ENCODE measurements at places on chromosomes 6 and 20.

DNA sequence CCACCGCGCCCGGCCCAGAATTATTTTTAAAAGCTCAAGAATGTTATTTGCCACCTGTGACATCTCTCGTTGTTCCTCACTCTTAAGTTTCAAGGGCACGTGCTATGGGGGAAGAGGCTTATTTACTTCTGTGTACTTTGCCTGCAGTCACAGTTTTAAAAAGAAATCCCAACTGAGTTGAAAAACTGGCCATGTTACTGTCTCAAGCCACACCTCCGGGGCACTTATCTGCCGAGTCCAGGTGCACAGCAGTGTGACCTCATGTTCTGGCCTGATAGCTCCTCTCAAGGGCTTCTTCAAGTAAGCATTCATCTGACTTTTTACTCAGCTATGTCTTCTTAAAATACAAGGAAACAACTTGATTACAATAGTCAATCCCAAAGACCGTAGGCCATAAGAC lies 34.5 kb downstream of the SHLD1 start:
- DNase-seq: peak; percentile 30

- DNase-seq: no peak
These were observed 1.9 kb downstream of the ASF1A start for GRCh38 chr6:118895859-118896258.

GRCh38 chr6:33391922-33392594 lies 435 bp downstream of the KIFC1 start:
- no peak for DNase-seq

- no peak for DNase-seq
These were observed 257.8 kb downstream of the GMDS start for GRCh38 chr6:1987640-1988039.

GRCh38 chr6:111805511-111806164 lies 67.6 kb downstream of the FYN start:
- DNase-seq: peak; percentile 69

DNA sequence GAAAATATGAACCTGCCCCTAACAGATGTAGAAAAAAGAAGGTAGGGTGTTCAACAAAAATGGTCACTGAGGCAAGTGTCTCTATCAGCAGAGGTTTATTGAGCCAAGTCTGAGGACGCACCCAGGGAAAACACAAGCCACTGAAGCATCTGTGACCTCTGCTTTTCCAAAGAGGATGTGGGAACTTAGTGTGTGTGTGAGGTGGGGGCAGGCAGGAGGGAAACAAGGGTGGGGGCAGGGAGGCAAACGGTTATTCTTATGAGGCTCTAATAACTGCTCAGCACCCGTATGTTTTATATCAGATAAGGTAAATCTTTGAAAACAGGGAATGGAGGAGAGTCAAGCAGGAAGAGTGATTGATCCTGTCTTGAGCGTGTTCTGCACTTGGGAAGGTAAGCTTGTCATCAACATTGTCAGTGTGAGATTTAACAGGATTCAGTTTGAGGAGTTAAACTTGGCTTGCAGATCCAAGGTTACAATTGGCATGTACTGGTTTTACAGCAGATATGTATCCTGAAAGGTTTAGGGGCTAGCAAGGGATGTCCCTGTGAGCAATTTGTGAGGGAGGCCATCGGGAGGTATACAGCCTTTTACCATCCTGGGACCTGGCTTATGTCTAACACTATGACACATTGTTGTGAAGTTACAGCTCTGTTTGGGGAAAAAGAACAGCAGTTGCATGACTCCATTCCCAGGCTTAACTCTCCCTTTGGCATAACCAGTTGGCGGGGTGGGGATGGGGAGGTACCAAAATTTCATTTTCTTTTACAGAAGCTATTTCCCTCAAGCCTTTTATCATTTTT lies 33.7 kb downstream of the NINL start:
- no peak for DNase-seq

Data from DMS79 (cell line).